ENCODE measurements at places on chromosomes 1 and 21.

DNA sequence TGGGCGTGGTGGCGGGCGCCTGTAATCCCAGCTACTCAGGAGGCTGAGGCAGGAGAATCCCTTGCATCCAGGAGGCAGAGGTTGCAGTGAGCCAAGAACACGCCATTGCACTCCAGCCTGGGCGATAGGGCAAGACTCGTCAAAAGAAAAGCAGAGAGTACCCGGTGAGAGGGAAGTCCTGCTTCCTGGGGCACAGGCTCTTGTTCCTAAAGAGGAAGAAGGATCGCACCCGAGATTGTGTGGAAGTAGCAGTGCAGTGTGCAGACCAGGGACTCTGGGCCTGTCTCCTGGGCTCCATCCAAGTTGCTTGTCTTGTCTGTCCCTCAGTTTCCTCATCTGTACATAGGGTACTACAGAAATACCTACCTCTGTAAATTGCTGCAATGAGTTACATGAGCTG lies 29.6 kb downstream of the NBPF3 start:
- no peak for DNase-seq

GRCh38 chr1:156662005-156662799 lies 15.0 kb downstream of the NES start:
- DNase-seq: no peak

GRCh38 chr1:170660871-170661645 lies 2.9 kb upstream of the PRRX1 start:
- DNase-seq: no peak

GRCh38 chr1:69406244-69406643 lies 161.5 kb upstream of the LRRC7 start:
- DNase-seq: no peak

GRCh38 chr1:27154469-27154990 lies 395 bp downstream of the SLC9A1 start:
- DNase-seq: no peak

DNA sequence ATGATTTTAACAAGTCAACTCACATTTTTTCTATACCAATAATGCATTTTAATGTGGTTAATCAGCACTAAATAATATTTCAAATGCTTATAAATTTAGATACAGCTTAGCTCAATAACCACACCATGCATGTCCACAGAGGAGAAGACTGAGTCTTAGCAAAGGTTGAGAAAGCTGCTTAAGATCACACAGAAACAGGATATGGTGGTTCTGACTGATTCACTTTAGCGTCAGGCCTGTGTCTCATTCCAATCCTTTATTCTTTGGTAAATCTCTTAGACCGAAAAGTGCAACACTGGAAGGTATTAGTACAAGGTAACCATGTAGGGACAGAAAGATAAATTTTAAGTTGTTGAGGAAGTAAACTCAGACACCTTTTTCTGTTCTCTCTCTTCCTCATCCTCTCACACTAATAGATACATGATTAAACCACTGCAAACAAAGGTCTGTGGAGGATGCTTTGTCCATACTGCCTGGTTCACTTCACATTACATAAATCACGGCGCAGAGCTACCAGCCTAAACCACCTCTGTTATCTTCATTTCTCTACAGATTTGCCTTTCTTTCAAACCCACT lies 139.0 kb downstream of the DPYD start:
- no peak for DNase-seq

- no peak for DNase-seq
Observed at GRCh38 chr1:84505493-84506001, 639 bp upstream of the SPATA1 start.

- DNase-seq: no peak
Observed at GRCh38 chr21:38622081-38622826, 124.0 kb upstream of the ERG start.

DNA sequence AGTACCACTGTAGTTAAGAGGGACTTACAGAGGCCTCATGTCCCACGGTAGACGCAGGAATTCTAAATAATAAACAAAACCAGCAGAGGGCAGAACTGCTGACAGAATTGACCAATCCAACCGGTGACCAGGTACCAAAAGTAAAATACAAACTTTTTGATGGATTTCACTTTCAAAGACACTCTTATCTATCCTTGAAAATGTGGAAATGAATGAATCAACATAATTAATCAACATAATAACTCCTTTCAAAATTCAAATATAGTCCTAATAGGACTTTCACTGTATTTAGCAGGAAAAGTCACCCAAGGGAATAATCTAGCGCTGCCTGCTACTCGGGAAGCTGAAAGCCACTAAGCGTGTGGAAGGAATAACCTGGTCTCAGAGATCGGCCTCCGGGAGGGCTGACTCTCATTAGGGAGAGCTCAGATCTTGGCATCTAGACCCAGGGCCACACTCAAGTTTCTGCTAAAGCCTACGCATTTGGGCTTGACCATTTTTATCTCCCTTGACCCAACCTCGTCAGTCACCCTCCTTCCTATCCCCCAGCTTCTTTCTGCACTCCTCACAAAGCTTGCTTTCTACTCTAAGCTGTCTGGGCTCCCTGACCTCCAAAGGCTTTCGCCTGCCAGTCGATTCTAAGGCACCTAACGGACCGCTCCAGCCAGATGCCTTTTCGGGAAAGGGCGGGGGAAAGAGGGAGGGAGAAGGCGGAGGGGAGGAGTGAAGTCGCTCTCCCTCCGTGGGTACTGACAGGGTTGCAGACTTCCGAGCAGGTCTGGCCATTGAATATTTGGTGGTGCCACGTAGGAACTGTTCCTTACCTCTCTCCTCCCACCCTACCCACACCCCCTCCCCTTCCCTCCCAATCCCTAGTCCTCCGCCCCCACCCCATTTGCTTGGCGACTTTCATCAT lies 1.6 kb downstream of the COL11A1 start:
- peak; percentile 4 for DNase-seq

DNA sequence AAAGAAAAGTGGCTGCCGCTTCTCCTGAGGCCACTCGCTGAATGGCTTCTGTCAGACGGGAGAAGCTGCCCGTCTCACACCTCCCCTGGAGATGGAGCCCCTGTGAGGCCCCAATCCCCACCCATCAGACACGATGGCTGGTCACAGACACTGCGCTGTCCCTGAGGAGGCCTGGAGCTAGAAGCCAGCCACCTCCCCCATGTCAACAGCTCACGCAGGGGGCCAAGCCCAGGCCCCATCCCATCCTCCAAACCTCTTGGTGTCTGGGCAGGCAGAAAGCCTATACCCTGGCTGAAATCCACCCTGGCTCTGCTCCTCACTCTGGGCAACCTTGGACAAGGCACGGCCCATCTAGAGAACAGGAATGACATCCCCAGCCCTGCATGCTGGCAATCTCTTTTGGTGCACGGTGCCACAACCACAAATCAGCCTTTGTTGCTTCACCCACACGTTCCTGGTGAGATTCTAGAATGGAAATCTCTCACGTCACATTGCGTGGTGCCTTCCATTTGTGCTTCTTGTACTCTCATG lies 273.9 kb upstream of the VAMP3 start:
- DNase-seq: no peak

DNA sequence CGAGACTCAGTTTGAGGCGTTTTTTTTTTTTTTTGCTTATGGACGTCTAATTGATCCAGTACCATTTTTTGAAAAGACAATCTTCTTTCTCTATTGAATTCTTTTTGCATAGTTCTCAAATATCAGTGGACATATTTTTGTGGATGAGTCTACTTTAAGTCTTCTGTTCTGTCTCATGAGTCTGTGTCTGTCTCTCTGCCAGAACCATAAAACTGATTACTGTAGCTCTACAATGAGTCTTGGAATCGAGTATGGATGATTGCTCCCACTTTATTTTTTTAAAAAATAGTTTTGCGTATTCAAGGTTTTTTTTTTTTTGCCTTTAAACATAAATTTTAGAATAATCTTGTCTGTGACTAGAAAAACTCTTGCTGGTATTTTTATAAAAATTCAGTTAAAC lies 323.5 kb downstream of the ZNF326 start:
- DNase-seq: no peak

GRCh38 chr1:14773396-14774025 lies 175.0 kb downstream of the KAZN start:
- no peak for DNase-seq

- peak; percentile 44 for DNase-seq
Observed at GRCh38 chr1:32962248-32962896, 2.2 kb downstream of the RNF19B start.

DNA sequence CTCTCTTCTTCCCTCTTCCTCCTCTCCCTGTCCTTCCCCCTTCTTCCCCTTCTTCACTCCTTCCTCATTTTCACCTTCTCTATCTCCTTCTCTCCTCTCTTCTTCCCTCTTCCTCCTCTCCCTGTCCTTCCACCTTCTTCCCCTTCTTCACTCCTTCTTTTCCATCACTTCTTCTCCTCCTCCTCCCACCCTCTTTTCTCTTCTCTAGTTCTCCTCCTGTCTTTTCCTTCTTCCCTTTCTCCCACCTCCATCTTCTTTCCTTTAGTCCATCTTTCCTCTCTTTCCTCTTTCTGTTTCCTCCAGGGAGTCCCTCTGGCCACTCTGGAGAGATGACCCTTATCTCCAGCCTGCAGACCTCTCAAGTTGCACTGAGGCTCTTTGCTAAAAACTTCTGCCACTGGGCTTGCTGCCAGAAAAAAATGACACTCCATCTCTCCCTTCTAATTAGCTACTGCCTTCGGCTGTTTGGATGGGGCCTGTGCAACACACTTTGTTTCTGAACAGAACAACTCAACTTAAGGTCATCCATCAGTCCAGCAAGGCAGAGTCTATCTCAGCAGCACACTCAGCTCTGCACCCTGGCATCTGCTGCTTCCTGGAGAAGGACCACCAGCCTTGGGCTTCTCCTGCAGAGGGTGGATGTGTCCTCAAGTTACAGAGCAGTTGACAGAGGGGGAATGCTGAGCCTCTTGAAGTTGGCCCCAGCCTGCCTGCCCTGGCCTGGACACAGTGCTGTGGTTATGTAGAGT lies 538.8 kb downstream of the MATN1 start:
- DNase-seq: no peak

- DNase-seq: no peak
Observed at GRCh38 chr1:165383067-165383466, 26.6 kb upstream of the LMX1A start.

DNA sequence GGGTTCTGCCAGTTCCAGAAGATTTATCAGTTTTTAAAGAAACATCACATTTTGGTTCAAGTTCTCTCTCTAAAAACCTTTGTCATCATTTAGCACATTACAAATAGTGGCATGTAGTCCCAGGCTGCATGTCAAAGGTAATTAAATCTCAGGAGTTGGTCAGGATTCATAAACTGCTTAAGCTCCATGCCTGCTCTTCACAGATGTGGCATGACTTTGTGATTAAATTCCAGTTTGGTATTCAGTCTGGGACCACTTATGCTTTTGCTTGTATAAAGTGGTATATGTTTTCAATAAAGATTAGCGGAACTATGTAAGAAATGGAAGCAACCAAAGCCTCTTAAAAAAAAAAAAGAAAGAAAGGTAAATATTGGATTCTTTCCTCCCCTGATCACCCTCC lies 408.0 kb downstream of the DISC1 start:
- no peak for DNase-seq

DNA sequence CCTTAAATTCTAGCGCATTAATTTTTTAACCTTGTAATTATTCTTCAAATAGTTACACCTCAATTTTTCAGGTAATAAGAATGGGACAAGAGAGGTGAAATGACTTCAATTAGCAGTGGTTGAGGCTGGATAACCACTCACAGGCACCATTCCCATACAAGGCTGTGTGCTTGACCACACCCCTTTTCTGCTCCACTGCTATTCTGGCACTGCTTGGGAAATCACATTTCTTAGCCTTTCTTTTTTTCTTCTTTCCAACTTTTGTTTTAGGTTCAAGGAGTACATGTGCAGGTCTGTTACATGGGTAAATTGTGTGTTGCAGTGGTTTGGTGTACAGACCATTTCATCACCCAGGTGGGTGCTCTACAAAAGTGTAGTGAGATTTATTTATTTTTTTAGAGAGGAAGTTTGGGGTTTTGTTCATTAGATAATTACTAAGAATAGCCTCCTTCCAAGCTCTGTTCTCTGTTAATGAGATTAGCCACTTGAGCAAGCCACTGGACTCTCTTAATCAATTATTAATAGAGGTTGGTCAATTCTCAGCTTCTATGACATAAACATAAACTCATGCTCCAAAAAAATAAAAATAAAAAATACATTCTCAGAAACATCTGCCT lies 14.4 kb downstream of the ILDR2 start:
- DNase-seq: no peak

GRCh38 chr1:19412654-19413053 lies 72.7 kb downstream of the CAPZB start:
- no peak for DNase-seq

DNA sequence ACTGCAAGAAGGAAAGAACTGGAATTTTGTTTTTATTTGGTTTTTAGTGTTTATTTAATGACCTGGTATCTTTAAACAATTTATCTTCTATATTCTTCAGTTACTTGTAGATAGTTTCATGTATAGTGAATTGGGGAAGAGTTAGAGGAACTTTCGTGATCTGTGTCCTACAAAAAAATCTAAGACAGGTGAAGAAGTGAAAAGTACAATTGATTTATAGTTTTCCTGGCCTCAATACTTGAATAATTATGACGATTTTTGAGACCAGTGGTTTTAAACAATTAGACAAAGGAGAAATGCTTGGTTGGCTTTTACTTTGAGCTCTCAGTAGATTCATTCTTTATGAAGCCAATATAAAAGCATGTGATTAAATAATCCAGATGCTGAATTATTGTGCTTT lies 7.5 kb downstream of the MIER1 start:
- DNase-seq: no peak

- no peak for DNase-seq
Observed at GRCh38 chr1:23470282-23471070, 13.5 kb downstream of the ASAP3 start.

GRCh38 chr1:62425041-62425440 lies 11.8 kb upstream of the USP1 start:
- no peak for DNase-seq

DNA sequence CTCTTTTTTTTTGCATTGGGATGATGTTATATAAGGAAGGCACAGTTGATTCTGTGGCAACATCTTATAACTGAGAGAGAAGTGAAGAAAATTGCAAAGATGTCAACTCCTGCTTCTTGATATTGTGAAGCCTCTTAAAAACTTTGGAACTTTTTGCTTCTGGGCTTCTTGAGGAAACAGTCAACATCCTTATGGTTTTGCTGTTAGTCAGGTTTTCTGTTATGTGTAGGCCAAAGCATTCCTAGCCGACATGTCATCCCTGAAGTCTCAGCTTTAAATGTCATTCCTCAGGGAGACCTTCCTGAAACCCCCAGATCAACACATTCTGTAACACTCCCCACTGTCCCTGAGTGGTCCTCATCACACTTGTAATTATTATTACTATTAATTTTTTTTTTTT lies 12.6 kb downstream of the FALEC start:
- no peak for DNase-seq
